ENCODE measurements at places on chromosomes 6 and 20. TPM values are rescaled to one million over a fixed set of nuclear protein-coding genes. Genes with fewer than 3 reads are reported as not detected.
A peak's percentile ranks its signal among the peaks of the same experiment; 100 is the strongest.

The GDAP1L1 gene
- 10.3 TPM for total RNA-seq

DNA sequence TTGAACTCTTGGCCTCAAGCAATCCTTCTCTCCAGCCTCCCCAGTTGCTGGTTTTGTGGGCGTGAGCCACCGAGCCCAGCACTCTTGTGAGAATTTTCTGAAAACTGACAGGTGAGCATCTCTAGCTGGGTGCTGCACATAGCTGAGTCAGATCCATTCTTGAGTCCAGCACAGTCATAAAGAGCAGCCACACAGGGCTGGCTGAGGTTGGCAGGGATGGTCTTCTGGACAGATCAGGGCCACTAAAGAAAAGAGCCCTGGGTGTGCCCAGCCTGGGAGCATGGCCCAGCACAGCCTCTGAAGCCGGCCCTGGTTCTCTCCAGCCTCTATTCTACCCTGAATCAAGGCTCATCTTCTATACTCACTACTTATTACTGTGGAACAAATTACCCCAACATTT, 11.5 kb downstream of the DLGAP4 start:
- DNase-seq = peak; percentile 3
- H3K36me3 ChIP-seq = no peaks in the 10 kb centered on the region
- H3K27me3 ChIP-seq = no peaks in the 10 kb centered on the region
- no peak overlapping the region for H3K27ac ChIP-seq
- no peak overlapping the region for H3K4me3 ChIP-seq
- no peaks in the 10 kb centered on the region for H3K4me1 ChIP-seq

The BTN1A1 gene
- 0.14 TPM for total RNA-seq

DNA sequence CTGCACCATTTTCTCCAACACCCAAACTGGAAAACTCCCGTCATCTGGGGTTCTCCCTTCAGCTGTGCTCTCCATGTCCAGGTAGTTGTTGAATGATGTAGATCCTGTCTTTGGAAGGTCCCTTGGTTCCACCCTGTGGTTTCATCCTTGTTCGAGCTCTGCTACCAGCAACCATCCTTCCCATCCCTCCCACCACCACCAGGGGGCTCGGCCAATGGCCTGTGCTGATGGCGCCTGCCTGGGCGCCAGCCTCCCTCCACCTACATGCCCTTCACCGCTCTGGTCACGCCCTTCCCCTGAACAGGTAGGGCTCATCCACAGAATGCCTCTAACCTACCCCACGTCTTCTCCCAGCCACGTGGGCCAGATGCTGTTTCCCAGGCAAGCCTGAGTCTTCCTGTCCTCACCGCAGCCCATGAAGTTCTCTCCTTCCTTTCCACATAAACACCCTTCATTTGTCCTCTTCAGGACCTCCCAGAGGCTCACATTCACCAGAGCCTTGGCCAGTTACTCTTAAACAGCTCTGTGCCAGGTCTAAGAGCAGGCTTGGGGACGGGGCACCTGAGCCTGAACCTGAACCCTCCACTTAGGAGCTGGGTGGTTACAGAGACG, 75.1 kb upstream of the DUSP22 start:
- no peaks in the 10 kb centered on the region for H3K27me3 ChIP-seq
- peaks cover 12% of the 10 kb centered on the region for H3K4me1 ChIP-seq
- peaks cover 14% of the 10 kb centered on the region for H3K36me3 ChIP-seq
- peak; percentile 79 for DNase-seq
- no peak overlapping the region for H3K4me3 ChIP-seq

The STMND1 gene
- not detected for total RNA-seq

DNA sequence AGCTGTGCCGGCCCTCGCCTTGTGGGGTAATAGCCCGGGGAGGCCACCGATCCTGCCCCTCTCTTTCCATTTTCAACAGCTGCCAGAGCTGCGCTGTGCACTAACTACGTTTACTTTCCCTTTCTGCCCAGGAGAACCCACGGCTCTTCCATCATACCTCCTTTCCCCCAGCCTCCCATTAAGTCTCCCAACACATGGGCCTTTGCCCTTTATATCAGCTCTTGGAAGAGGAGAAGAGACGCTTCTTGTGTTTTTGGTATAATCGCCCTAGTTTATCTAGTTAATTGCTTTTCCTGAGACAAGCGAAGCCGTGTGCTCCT, 637 bp downstream of the UBR2 start:
- H3K4me1 ChIP-seq = peaks cover 8% of the 10 kb centered on the region
- peak overlapping the region; percentile 90 for H3K4me3 ChIP-seq
- H3K36me3 ChIP-seq = peaks cover 12% of the 10 kb centered on the region
- DNase-seq = no peak

- H3K27ac ChIP-seq = no peak overlapping the region
- H3K4me1 ChIP-seq = no peaks in the 10 kb centered on the region
- peaks cover 18% of the 10 kb centered on the region for H3K27me3 ChIP-seq
- 0 out of 2 replicates have a peak, but pooled peaks cover 6% of the 10 kb centered on the region for H3K36me3 ChIP-seq
- DNase-seq = no peak
- no peak overlapping the region for H3K4me3 ChIP-seq
Observed at GRCh38 chr20:25699914-25700313, 3.3 kb upstream of the ZNF337 start.

GRCh38 chr20:45823949-45824835, 2.9 kb downstream of the TNNC2 start:
- peaks cover 23% of the 10 kb centered on the region for H3K27me3 ChIP-seq
- H3K27ac ChIP-seq = 0 out of 2 replicates have a peak overlapping the region, but pooled peaks have one; percentile 48
- H3K4me3 ChIP-seq = peak overlapping the region; percentile 61
- peak; percentile 81 for DNase-seq

DNA sequence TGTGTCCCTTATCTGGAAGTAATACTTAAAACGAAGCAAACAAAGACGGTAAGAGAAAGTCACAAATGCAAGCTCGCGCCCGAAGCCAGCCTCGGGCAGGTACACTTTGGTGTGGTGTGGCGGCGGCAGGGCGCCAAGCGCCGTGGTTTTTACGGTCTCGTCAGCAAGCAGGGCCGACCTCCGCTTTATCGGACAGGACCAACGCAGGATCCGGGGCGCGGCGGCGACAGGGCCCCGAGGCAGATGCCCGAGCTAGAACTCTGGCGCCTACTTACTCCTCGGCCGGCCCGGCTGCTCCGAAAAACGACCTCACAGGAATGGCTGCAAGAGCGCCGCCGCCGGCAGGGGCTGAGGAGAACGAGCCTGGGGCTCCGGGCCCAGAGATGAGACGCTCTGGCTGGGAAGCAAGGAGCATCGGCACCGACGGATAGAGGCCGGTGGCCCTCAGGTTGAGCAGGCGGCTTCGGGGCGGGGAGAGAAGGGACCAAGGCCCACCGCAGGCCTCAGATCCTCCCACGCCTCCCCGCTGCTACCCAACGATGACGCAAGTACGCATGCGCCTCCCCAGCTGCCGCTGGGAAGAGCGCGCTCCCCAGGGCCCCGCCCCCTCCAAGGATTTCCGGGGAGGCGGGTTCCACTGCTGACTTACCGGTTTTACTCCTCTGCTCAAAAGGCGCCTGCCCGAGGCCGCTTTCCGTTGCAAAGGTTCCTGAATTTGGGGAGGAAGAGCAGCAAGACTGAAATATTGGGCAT, 60.6 kb downstream of the FAM217A start:
- peaks cover 18% of the 10 kb centered on the region for H3K36me3 ChIP-seq
- H3K27ac ChIP-seq = peak overlapping the region; percentile 100
- peaks cover 40% of the 10 kb centered on the region for H3K4me1 ChIP-seq
- no peaks in the 10 kb centered on the region for H3K27me3 ChIP-seq
- peak; percentile 96 for DNase-seq

DNA sequence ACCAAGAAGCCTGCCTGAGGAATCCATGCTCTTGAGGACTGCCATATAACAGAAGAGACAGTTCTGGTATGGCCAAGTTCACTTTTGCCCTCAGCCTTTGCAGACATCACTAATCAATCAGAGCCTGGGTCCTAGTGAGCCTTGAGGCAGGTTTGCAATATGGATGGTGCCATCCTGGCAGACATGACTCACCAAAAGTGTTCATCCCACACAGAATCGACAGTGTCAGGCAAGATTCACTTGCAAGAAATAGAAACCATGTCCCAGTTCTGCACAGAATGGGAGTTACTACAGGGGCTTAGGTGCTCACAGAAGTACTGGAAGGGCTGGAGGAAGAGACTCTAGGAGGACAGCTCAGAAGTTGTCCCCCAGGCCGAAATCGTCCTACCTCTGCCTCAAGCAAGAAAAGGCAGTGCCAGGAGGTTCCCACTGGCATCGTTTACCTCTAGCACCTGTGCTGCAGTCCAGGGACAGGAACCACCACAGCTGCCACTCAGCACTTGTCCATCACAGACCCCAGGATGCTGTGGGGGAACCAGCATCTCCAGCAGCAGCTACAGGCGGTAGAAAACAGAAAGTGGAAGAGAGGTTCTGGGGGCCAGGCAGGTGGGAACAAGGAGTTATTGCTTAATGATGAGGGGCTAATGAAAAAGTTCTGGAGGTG, 42.6 kb upstream of the PHACTR3 start:
- H3K27me3 ChIP-seq = peaks cover 18% of the 10 kb centered on the region
- H3K4me1 ChIP-seq = peaks cover 4% of the 10 kb centered on the region
- H3K27ac ChIP-seq = no peak overlapping the region

The EPHA7 gene
- total RNA-seq = 9.6 TPM

DNA sequence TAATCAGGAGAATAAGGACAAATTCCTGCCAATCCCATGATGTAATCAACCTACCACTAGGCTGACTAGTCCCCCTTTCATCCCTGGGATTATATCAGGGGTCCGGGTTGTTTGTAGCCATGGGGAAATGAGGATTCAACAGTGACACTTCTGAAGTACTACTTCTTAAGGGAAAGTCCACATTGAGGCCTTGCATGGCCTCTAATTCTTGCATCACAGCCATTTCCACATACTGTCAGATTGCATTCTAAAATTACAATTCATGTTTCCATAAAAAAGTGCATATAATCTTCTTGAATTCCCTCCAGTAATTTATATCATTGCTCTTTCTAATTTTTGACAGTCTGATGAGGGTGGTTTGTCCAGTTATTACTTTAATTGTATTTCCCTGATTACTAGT, 184.2 kb downstream of the PHF3 start:
- no peak overlapping the region for H3K4me3 ChIP-seq
- DNase-seq = no peak
- H3K27ac ChIP-seq = no peak overlapping the region
- H3K36me3 ChIP-seq = peaks cover 2% of the 10 kb centered on the region
- no peaks in the 10 kb centered on the region for H3K27me3 ChIP-seq
- 0 out of 2 replicates have a peak, but pooled peaks cover 2% of the 10 kb centered on the region for H3K4me1 ChIP-seq

The KCNQ2 gene
- total RNA-seq = 112 TPM

- no peak for DNase-seq
- H3K36me3 ChIP-seq = no peaks in the 10 kb centered on the region
- H3K27me3 ChIP-seq = no peaks in the 10 kb centered on the region
- H3K27ac ChIP-seq = no peak overlapping the region
Observed at GRCh38 chr6:13769034-13769654, 45.2 kb downstream of the MCUR1 start.

DNA sequence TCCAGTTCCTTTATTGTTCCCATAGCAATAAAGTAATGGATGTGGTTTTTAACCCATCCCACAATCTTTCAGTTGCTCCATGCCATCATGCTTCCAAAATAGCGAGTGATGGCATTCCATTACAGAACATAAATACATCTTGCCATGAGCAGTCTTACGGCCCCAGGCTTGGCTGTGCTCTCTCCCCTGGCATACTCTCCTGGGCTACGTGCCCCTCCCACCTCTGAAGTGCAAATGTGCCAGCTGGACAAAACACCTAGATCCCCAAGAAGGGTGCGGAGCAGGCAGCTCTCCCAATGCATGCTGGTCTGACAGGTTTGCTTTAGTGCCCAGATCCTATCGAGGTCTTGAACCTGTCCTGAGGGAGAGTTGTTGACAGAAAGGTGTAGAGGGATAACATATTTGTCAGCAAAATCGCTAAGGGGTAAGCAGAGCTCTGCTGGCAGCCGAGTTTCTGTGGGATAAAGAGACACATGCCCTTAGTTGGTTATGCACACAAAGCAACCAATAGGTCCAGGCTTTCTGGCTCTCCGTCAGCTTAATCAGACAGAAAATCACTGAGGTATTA, 43.9 kb upstream of the PAX1 start:
- H3K36me3 ChIP-seq = no peaks in the 10 kb centered on the region
- H3K4me1 ChIP-seq = 0 out of 2 replicates have a peak, but pooled peaks cover 3% of the 10 kb centered on the region
- DNase-seq = no peak
- no peak overlapping the region for H3K27ac ChIP-seq
- no peak overlapping the region for H3K4me3 ChIP-seq

The TRAPPC3L gene
- total RNA-seq = not detected

DNA sequence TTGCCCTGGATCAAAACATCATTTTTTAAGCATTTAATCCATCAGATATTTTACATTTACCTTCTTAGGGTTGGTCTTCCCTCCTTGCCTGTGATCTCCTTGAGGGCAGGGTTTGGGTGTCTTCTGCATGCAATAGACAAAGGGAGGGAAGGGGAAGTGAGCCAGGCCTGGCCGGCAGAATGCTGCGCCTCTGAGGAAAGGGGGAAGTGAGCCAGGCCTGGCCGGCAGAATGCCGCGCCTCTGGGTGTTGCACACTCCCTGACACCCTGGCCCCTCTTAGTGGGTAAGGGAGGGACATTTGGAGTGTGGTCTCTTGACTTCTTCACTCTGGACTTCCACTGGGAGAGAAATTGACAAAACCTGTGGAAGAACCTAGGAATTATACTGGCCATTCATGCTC, 12.4 kb downstream of the PSMF1 start:
- no peak overlapping the region for H3K4me3 ChIP-seq
- DNase-seq = no peak
- H3K4me1 ChIP-seq = no peaks in the 10 kb centered on the region
- H3K36me3 ChIP-seq = peaks cover 69% of the 10 kb centered on the region
- no peak overlapping the region for H3K27ac ChIP-seq

- no peak for DNase-seq
- H3K4me3 ChIP-seq = no peak overlapping the region
- no peak overlapping the region for H3K27ac ChIP-seq
- peaks cover 46% of the 10 kb centered on the region for H3K27me3 ChIP-seq
Observed at GRCh38 chr6:30363459-30363858, 18.5 kb downstream of the RPP21 start.

The CASS4 gene
- total RNA-seq = 0.14 TPM

The LHFPL5 gene
- not detected for total RNA-seq

The MAFB gene
- 6.7 TPM for total RNA-seq

The TSBP1 gene
- not detected for total RNA-seq

The PRICKLE4 gene
- 1.5 TPM for total RNA-seq

GRCh38 chr6:143038833-143039232, 21.9 kb upstream of the AIG1 start:
- H3K4me1 ChIP-seq = no peaks in the 10 kb centered on the region
- H3K4me3 ChIP-seq = no peak overlapping the region
- no peak for DNase-seq
- H3K36me3 ChIP-seq = no peaks in the 10 kb centered on the region
- H3K27ac ChIP-seq = no peak overlapping the region
- H3K27me3 ChIP-seq = no peaks in the 10 kb centered on the region
